Suppressor macrophage treated with lipopolysaccharide for 1 hour (primary cell): ENCODE measurements at places on chromosomes 13 and 19.
A peak's percentile ranks its signal among the peaks of the same experiment; 100 is the strongest.

- no peak for DNase-seq
Measured at GRCh38 chr19:43372462-43372861, 19.0 kb downstream of the CD177 start.

DNA sequence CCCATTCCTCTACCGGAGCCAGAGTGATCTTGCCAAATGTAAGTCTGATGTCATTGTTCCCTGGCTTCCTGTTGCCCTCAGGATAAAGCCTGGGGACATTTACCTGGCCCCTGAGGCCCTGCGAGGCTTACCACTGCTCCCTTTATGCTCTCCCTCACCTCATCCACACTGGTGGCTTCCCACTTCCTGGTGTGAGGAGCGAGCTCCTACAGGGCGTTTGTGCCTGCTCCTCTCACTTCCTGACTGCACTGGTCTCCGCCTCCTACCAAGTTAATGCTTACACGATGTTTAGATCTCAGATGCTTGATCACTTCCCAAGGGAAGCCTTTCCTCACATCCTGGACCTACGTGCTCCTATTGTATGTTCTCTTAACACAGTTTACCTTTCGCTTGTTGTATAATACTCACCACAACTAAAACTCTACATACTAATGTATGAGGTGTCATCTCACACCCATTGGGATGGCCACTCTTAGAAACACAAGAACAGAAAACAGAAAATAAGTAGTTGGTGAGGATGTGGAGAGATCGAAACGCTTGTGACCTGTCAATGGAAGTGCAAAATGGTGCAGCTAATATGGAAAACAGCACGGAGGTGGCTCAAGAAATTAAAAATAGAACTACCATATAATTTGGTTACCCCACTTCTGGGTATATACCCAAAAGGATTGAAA lies 177.6 kb downstream of the SHISA2 start:
- no peak for DNase-seq

- no peak for DNase-seq
Measured at GRCh38 chr13:113412440-113412839, 40.8 kb downstream of the ADPRHL1 start.

- DNase-seq, result no peak
Measured at GRCh38 chr13:95627590-95627989, 16.9 kb downstream of the DZIP1 start.

GRCh38 chr13:104616990-104617389 lies 1550.8 kb upstream of the SLC10A2 start:
- no peak for DNase-seq

GRCh38 chr13:24459234-24459633 lies 53.3 kb downstream of the PARP4 start:
- peak; percentile 49 for DNase-seq

DNA sequence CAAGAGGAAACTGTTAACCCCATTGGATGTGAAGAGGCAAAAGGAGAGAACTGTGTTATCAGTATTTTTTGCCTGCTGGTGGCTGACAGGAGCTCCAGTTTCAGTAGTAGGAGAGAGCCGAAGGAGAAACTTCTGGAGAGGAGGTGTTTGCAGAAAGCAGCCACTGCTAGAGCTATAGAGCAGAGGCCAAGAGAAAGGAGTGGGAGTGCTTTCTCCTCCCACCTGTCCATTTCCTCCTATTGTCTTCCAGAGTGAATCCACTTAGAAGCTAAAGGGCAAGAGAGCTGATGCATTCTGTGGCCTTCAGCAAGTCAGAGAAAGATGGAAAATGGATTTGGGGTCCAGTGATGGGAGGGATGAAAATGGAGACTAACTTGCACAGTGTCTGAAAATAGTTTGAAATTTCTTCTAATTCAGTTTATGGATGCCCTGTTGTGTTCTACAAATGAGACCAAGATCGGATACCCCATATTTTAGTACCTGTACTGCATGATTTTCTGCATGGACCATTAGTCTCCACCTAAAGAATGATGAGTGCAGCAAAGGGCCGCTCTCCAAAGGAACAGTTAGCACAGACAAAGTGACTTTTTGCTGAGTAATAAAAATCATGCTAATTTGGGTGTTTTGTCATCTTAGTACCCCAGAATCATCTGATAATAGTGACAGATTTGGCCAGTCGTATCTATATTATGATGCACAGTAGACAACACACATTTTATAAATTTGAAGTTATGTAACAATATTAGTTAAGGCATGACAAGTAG lies 10.7 kb downstream of the HS6ST3 start:
- no peak for DNase-seq
